ENCODE measurements at places on chromosomes 5 and 9. TPM values are rescaled to one million over a fixed set of nuclear protein-coding genes. Genes with fewer than 3 reads are reported as not detected.

The KLF9 gene
- 30.4 TPM for total RNA-seq

The C9orf152 gene
- not detected for total RNA-seq

The NUTM2F gene
- total RNA-seq: not detected

The HAVCR2 gene
- 0.36 TPM for total RNA-seq

The SEPTIN8 gene
- 22.7 TPM for total RNA-seq

The RALGDS gene
- 15.6 TPM for total RNA-seq

The PPP2R2B gene
- total RNA-seq: 1.6 TPM

The SHISAL2B gene
- not detected for total RNA-seq

The ALDOB gene
- total RNA-seq: not detected

The MXD3 gene
- 2.6 TPM for total RNA-seq

The CDC42SE2 gene
- 14.2 TPM for total RNA-seq

Measured in fibroblast of the aortic adventitia (primary cell).